ENCODE measurements at places on chromosomes 7 and 10.

- DNase-seq: peak; percentile 57
Measured at GRCh38 chr7:157875230-157876179, 538.7 kb downstream of the DNAJB6 start.

DNA sequence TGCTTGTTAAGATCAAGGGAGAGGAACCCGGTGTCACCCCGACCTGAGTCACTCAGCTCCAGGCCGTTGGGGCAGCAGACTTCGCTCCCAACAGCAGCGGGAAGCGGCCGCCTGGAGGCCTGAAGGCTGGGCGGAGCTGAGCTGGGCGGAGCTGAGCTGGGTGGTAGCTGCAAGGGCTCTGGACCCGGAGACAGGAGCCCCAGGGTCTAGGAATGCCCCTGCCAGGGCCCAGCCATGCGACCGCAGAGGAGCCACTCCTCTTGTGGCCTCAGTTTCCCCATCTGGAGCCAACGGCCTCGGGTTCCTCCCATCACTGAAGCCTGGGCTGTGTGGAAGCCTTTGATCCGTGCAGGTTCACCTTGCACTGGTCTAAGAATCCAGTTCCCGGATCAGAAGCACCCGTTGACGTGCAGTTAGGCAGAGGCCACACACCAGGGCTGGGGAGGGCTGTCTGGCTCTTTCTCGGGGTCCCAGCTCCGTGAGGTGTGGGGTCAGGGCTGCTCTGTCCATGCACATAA, 21.9 kb upstream of the DPYSL4 start:
- DNase-seq: no peak

GRCh38 chr10:126701526-126701925, 31.0 kb upstream of the C10orf90 start:
- DNase-seq: no peak

DNA sequence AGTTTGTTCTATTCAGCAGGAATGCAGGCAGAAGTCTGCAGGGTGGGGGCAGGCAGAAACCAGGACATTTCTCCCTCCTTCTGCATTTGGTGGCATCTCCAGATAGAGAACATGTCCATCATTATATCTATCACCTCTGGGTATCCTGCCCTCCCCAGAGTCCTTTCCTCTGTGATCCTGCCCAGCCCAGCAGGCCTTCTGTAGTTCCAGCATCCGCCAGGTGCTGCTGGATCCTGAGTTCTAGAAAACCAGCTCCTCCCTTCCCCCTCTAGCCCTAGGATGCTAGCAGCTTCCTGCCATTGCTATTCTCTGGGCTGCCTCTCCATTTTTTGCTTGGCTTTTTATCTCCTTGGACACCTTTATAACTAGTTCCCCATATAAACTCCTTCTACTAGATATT, 180.3 kb downstream of the KCNMA1 start:
- DNase-seq: no peak

DNA sequence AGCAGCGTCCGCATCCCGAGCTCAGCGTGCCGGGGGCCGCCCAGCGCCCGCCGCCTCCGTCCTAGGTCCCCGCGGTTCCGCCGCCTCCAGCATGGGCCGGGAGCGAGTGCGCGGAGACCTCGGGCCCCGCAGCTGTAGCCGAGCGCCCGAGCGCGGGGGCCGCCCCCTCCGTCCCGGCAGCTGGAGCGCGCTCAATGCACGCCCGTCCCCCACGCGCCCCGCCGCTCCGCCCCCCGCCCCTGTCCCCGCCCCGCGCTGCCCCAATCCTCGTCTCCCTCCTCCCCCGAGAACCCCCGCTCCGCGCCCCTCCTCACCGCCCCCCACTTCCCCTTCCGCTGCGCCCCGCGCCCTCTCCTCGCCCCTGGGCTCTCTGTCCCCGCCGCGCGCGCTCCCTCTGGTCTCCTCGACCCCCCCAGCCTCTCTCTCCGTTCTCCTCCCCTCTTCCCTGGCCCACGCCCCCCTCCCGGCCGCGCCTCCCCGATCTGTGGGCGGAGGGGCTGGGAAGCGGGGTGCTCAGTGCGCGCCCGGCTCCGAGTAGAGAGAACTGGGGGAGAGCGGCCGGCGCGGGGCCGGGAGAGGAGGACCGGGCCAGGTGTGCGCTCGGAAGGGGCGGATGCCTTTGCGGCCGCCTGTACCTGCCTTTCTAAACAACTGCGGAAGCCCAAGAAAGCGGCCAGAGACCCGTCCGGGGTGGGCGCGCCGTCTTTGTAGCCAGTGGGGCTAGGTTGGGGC, at the start of gene VIPR2:
TSS of gene VIPR2 (minus strand) at position 110 of the 732 bp plus-strand sequence. CDS start at position 14, 96 bp downstream.
- DNase-seq: no peak

DNA sequence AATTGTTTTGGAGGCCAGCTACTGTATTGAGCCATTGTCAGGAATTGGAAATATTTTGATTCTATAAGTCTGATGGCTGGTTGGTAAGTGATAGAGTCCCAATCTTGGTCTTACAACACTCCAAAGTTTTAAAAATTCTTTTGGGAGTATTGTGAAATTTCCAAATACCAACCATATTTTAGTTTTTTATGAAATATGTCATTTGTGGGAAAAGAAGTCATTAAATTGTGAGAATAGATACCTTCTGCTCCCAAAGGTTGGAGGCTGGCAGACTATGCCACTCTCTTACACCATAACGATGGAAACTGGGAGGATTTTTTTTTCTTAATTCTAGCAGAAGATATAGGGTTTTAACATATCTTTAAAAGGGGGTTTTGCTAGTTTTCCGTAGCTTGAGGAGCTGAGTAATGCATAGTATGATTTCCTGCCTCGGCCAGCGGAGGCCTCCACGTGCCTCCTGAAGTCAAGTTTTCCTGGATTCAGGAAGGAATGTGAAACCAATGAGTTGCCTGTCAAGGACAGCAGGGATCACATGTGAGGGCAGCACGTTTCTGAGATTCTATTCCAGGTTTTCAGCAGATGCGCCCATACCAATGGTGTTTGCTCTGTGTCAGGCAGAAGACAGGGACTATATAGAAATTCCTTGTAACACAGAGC, 92.2 kb upstream of the LAMB4 start:
- DNase-seq: no peak

GRCh38 chr10:123245264-123245663, 91.1 kb downstream of the BUB3 start:
- no peak for DNase-seq

DNA sequence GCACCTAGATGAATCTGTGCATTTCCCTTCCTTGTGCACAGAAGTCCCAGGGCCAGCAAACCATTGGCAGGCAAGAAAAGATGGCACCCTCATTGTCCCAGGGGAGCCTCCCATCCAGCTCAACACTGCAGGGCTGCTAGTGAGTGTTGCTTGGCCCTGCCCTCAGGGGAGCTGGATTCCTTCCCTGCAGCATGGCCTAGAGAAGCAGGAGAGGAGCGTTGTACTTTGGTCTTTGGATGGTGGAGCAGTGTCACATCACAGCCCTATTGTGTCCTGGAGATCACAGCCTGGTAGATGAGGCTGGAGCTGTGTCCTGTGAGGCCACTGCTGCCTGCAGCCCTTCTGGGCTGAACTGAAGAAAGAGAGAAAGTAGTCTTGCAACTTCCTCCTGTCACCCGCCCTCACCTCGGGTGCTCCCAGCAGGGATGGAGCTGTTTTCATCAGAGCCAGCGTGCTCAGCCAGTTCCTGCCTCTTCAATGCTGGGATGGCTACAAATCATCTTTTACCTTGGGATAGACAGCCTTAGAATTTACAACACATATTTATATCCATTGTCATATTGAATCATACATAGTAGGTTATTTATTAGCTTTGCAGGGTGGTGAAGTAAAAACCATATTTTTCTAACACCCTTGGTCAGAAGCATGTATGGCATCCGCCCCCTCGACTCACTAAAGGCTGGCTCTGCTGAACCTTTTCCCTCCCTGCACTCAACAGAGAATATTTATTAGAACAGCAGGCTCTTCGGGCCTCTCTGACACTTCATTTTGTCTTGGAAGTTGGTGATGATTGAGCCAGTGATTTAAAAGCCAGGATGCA, 43.1 kb upstream of the FAM180A start:
- no peak for DNase-seq

GRCh38 chr7:112162142-112162766, 43.9 kb downstream of the DOCK4 start:
- no peak for DNase-seq

DNA sequence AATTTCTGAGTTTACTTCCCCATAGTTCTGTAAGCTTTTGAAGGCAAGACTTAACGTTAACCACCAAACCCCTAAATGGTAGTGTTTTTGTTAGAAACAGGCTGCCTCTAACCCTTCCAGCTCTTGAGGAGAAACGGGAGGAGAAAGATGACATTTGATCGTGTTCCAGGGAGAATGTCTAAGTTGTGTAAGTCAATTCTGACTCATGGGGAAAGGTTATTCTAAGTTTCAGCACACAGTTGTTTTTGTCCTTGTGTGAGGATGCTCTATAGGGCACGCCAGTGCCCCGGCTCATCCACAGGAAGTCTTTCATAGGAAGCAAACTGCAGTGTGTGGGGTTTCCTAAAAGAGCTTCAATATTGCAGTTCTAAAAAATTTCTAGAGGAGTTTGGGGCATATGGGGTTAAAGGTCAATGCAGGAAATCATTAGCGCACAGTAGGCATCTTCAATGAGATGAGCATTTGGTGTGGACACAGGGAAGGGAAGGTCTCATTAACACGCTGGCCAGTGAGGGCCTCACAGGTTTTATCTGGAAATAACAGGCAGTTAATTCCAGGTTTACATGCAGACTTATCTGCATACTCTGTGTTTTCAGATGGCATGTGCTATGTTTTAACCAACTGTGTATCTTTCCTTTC, 638.2 kb upstream of the IGFBP3 start:
- no peak for DNase-seq

- no peak for DNase-seq
Measured at GRCh38 chr7:148914208-148914777, 30.2 kb upstream of the EZH2 start.

- DNase-seq: no peak
Measured at GRCh38 chr10:112247791-112248190, 35.4 kb upstream of the TECTB start.

Data from activated CD4-positive, alpha-beta T cell treated with anti-CD3 and anti-CD28 coated beads, Interleukin-2, amount 50 U/mL, for 1 hour (primary cell).